Hematopoietic multipotent progenitor cell treated with erythropoietin and hydrocortisone succinate and interleukin-3 and kit ligand, for 4 days (in vitro differentiated cells): ENCODE measurements at places on chromosomes 4 and X.

DNA sequence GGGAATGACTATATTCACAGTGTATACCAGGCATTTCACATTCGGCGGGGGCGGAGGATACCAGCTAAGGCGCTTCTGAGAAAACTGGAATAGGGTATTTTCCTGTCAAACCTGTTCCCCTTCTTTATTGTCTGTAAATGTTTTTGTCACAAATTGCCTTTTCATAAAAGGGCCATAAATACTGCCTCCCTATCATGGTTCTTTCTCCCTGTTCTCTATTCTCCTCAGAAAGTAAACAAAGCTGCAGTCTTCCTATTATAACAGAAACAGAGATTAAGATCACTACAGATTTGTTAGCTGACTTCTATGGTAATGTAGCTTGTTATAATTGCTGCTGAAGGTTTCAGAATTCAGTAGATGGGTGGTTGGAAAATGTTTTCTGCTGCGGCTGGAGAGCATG lies 32.2 kb downstream of the MID2 start:
- no peak for DNase-seq

GRCh38 chrX:50813843-50814661 lies at the start of gene SHROOM4:
Gene SHROOM4 (minus strand): TSS chrX:50814194. CDS start chrX:50814018, 176 bp downstream.
- DNase-seq = peak; percentile 13

DNA sequence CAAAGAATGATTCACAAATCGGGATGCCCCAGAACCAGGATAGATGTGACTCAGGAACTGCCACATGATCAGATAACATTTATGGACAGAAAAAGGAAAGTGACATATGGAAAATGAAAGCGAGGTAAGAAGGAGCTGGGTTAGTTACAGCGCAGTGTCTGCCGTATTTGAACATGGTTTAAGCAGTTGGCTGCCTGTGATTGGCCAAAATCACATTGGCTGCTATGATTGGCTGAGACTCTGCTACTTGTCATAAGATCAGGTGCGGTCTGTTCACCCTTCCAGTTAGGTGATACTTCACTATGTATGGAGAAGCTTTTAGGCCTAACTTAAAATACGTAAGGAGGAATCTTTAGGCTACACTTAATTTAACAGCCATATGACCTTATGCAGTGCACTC lies 322.7 kb upstream of the HAND2 start:
- no peak for DNase-seq

DNA sequence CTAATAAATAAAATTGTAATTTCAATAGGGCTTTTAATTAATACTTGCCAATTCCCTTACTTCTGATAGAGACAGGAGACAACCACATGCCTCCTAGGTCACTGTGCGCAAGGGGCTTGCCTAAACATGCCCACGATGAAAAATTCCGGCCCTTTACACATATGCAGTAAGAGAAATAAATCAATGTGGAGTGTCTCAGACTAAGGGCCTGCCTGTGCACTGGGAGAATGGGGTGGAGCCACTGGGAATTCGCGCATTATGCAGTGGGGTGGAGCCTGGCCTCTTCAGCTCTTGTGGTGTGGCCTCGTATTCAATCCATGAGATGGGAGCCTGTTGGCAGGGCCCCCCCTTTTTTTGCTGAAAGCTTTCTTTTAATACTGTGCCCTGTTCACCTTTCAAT lies 484.5 kb downstream of the PDGFC start:
- DNase-seq = no peak

DNA sequence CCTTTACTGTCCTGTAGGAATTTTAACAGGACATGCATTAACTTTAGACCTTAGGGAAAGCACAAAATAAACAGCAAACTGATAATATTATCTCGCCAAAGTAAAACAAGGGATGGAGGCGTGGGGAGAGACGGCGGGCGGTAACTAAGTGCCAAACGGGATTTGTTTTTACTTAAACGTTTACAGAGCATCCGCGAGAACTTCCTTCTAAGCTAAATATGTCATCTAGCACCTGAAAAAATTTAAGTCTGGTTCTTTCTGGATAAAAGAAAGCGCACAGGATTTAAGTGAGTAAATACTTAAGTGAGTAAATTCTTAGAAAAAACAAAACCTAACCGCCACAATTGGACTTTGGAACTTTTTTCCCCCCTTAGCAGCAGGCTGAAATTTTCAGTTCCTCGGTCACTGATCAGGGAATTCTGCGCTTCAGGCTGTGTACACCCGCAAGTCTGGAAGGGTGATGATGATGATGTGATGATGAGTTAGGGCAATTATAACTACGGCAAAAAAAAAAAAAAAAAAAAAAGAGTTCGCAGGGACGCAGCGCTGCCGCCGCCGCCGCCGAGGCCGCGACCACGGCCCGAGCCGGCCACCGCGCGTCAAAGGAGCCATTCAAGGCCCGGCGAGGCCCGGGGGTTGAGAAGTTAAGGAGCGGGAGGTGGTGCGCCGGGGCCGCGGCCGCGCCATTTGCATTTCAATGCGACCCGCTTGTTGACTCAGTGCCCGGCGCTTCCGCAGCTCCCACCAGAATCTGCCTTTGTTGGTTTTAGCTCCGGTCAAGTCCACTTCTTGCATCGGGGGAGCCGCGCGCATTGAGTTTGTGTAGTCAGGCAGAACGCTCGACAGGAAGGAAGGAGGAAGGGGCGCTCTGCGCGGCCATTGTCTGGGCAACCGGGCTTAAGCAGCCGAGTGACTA lies 108.8 kb downstream of the SPRY1 start:
- peak; percentile 71 for DNase-seq

DNA sequence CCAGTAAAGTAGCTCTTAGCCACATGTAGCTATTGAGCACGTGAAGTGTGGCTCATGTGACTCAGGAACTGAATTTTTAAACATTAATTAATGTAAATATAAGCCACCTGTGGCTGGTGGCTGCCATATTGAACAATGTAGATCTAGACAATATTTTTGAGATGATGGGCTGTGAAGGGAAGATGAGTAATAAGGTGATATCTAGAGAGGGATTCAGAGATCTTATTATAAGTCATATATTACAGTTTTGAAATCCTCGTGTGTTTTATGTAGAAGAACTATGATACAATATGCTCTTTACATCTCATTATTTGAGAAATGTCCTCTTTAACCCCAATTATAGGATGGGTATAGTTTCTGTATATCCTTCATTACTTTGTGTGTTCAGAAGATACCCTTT lies 5.6 kb downstream of the GAR1 start:
- no peak for DNase-seq

DNA sequence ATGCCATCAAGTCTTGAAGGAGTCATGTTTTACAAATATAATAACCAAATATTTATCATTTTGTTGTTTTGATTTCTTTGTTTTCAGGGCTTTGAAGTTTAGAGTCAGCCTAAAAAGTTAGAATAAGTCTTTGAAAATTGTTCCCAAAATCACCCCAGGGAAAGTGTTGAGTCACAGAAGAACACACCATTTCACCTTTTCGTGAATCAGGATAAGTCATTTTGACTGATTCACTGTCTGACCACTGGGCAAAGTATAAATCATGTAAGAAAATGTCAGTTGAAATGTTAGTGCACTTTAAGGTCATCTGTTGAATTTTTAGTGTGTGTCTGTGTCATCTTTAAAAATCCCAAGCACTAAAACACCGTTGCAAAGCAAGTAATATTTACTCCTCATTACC lies 1320.1 kb downstream of the RPA4 start:
- no peak for DNase-seq

DNA sequence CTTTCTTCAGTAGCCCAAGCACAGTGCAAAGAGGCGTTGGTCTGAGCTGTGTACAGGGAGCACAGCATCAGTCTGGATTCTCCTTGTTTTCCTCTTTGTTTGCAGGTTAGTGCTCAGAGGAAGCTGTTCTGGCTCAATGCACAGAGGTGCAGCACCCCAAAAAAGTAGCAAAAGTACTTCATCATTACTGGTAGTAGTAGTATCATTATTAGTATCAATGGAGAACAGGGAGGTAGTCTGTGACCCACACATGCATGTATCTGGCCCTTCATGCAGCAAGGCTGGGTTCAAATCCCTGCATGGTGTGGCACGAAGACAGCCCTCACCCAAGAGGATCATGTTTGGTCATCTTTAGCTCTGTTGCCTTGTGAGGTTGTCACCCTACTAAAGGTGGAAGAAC lies 68.7 kb downstream of the CXXC4 start:
- DNase-seq = no peak

GRCh38 chr4:85569730-85570299 lies 94.9 kb downstream of the ARHGAP24 start:
- DNase-seq = no peak

DNA sequence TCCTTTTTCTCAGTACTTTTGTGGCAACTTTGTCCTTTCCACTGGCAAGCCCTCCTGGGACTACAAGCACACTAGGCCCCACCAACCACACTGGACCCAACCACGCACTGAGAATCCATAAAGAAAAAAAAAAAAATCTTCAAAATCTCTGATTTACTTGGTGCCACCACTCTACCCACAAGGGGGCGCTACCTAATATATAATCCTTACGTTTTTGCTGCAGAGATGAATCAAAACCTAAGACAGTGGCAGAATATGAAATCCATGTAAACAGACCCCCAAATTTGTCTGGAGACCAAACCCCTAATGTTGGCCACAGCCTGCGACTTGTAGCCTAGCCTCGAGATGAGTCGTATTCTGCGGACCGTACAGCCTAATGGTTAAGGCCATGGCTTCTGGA lies 63.5 kb upstream of the ARHGAP36 start:
- DNase-seq = peak; percentile 55

DNA sequence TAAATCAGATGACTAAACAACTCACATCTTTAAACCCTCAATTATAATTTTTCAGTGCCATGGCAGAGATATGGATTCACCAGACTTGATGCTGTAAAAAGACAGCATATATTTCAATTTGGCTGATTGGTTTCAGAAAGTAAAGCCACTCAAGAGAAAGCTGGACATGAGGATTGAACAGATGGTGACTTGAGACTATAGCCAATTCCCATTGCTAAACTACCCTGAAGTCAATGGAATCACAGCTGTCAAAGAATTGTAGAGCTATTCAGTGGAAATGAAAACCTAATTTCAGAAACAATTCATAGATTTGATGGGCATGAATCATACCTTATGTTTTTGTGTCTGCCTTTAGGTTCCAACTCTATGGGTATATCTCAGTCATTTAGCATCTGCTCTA lies 510.6 kb upstream of the BOD1L1 start:
- no peak for DNase-seq

DNA sequence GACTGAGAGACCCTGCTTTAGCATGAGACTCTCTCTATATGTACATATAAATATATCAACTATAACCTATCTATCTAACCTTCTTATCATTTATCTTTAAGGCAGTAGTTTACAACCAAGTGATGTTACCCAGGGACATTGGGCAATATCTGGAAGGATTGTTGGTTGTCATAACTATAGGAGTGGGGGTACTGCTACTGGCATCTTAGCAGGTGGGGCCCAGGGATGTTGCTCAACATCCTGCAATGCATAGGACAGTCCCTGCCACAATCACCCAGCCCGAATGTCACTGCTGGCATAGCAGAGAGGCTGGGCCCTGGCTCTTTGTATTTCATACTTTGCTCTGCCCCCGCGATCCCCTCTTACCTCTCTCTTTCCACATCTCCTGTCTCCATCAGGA lies 397.7 kb downstream of the IL15 start:
- peak; percentile 69 for DNase-seq

GRCh38 chr4:188867796-188868195 lies 728.6 kb downstream of the TRIML1 start:
- DNase-seq = no peak

DNA sequence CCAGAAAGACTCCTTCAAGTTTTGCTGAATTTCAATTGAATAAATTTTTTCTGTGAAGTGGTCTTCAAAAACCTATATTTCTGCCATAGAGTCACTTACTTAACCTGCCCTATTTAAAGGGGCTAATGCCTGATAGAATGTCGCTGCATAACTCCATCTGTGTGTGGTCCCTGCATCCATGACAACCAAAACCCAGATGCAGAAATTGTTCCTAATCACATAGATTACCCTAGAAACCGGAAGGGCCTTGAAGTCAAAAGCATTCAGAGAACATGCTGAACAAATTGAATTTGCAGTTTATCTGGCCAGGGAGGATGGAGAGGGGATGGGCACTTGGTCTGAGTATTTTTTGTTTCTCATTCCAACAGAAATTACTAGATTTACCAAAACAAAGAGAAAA lies 1.5 kb upstream of the PARM1 start:
- DNase-seq = no peak

DNA sequence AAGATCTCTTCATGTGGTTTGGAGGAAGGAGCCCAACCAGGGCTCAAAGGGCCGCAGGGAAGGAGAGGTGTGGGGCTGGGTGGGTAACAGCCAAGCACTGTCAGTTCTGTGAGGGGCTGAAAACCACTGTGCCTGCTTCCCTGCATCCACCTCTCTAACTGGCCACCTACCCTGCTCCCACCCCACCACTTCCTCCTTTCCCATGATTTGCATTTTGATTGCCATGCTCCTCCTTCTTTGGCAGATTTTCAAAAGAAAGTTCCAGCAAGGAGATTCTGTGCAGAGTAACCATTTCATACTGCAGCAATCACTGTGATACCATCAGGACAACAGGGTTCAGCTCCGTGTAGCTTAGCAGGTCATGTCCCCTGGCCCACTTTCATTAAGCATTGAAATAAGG lies 1.8 kb downstream of the ZNF674 start:
- DNase-seq = peak; percentile 25

GRCh38 chrX:68723491-68724155 lies 76.2 kb downstream of the STARD8 start:
- no peak for DNase-seq

DNA sequence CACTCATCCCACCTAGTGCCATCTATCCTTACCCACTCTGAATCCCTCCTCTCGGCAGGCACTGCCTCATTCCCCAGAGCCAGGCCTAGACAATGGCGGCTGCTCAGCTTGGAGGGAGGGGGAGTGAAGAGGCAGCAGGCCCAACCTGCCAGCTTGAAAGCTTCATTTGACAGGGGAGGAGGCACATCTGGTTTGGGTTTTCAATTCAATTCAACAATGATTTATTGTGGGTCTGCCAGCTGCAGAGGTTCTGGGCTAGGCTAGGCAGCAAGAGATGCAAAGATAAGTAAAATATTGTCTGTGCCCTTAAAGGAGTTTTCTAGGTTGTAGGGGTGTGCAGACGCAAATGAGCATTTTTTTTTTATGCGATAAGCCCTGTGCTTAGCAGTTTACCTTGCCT lies 58.5 kb downstream of the RTL9 start:
- no peak for DNase-seq

GRCh38 chr4:145719752-145720624 lies 40.0 kb downstream of the C4orf51 start:
- DNase-seq = no peak

GRCh38 chr4:38024206-38024509 lies 64.0 kb downstream of the PTTG2 start:
- DNase-seq = peak; percentile 61

- no peak for DNase-seq
Observed at GRCh38 chr4:111480510-111480909, 664.7 kb upstream of the FAM241A start.

DNA sequence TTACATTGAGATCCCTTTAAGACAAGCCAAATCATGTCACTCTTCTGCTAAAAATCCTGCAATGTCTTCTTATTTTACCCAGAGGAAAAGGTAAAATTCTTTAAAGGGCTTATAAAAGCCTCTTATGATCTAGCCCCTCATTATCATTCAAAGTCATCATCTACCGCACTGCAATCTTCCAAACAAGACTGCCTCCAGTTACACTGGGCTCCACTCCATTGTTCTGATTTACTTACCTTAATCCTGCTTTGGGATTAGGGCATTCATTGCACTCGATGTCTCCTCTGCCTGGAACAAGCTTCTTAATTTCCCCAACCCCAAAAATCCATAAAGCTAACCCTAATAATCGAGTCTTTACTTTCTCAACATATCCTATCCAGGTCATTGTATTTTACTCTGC lies 269.1 kb downstream of the PCDH18 start:
- no peak for DNase-seq

- DNase-seq = no peak
Observed at GRCh38 chr4:61545902-61546480, 345.9 kb downstream of the ADGRL3 start.

GRCh38 chr4:113958766-113959538 lies 20.5 kb downstream of the ARSJ start:
- DNase-seq = no peak
